Activated T-cell treated with anti-CD3 and anti-CD28 coated beads for 1 hour (primary cell): ENCODE measurements at places on chromosomes 16 and 17.

DNA sequence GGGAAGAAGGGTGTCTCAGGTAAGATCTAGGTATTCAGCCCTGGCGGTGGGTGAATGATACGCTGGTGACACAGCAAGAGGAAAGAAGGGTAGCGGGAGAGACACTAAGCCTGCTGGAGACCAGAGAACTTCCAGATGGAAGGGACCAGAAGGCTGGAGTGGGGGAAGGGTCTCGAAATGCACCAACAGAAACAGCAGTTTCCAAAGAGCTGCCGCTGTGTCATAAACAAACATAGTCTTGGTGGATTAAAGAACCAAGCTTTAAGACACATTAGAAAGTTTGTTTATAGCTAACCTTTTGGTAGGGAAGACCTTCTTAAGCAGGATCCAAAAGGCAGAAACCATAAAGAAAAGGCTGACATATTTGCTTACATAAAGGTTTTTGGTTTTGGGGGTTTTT is 20.9 kb downstream of the TRPV3 start:
- DNase-seq, result no peak

- DNase-seq, result no peak
Measured at GRCh38 chr16:11791144-11791828, 5.8 kb downstream of the ZC3H7A start.

DNA sequence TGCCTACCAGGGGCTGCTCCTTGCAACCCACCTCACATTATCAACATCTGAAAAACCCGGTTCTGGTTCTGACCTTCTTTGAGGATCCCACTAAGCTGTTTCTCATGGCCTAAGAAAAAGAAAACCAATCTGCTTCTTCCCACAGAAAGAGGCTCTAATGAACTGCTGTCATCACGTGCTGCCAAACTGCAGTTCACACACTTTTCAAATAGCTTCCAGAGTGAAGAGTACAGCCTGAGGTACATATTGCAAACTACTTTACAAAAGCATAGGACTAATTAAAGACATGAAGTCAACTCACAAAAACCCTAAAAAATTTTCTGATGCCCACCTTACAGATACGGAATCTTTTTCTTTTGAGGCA is 36.7 kb downstream of the SMG6 start:
- DNase-seq, result no peak

DNA sequence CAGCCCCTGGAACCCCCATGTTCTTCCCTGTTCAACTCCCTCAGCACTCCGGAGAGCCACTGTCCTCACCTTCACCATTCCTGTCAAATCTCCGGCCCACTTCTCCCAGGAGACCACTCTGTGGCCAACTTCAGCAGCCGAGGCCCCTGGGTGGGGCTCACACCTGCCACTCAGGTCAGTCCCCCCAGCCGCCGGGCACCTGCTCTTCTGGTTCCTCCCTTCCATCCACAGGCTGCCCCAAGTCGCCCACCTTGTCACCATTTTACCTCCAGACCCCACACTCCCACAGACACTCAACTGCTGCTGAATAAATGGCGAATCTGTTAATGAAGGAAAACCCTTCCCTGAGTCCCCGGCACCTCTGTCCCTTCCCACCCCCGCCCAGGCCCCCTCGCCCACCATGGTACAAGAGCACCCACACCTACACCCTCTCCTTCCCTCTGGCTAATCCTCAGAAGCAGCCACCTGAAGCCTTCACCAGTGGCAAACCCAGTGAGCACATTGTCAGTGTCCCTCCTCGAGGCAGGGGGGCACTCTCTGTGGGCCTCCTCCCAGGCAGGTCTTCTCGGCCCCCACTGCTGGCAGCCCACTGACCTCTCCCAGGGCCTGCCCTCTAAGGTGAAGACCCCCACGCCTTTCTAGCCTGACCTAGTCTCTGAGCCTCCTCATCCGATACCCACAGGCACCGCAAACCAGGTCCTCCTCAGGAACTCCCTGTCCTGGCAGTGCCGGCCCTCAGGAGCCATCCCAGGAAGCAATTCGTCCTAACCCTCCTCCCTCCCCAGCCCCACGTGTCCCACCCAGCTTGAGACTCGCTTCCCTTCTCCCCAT is 8.2 kb downstream of the CANT1 start:
- DNase-seq, result no peak

DNA sequence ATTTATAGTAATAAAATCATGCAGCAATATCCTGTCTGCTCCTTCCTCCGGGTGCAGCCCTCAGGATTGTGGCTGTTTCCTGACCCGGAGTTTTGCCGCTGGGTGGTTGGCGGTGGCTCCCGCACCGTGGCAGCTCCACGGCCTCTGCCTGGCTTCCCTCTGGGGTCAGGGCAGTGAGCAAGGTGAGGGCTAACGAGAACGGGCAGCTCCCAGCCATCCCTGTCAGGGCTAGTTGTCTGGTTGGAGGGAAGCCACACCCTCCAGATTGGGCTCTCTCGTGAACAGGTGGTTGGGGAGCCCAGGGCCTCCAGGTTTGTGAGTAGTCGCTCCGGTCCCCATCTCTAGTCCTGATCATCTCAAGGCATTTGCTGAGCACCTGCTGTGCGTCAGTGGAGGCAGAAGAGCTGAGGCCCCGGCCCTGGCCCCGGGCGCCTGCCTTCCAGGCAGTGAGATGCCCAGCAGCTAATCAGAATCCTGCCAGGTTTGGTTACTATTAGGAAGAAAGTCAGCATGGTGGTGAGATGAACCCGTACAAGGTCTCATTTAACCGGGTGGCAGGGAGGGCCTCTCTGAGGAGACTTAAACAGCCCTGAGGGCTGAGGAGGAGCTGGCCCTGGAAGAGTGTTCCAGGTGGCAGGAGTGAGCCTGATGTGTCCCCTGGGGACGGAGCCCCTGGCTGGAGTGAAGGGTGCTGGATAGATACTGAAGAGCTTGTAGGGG is 2.3 kb upstream of the NUDT16L1 start:
- no peak for DNase-seq

- DNase-seq, result no peak
Measured at GRCh38 chr17:8408371-8408770, 10.7 kb upstream of the RNF222 start.

GRCh38 chr16:58661199-58661830 is 23.3 kb downstream of the SLC38A7 start:
- no peak for DNase-seq

- no peak for DNase-seq
Measured at GRCh38 chr16:12067714-12068401, 91.3 kb downstream of the SNX29 start.

DNA sequence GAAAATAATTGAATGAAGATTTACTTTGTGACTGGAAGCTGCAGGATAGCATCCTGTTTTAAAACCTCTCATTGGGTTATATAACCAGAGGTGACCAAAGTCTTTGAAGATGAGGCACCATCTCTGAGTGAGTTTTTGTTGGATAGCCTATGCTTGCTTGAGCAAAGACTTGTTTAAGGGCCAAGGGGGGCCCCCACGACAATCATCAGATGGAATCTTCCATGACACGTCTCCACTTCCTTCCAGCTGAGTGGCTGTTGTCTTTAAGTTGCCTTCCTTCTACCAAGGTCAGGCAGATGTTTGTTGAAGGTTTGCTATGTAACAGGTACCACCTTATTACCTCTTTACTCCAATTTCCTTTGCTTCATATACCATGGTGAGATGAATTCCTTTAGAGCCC is 188.8 kb downstream of the PRKCA start:
- DNase-seq, result no peak

- no peak for DNase-seq
Measured at GRCh38 chr16:75250809-75251279, 580 bp downstream of the BCAR1 start.

DNA sequence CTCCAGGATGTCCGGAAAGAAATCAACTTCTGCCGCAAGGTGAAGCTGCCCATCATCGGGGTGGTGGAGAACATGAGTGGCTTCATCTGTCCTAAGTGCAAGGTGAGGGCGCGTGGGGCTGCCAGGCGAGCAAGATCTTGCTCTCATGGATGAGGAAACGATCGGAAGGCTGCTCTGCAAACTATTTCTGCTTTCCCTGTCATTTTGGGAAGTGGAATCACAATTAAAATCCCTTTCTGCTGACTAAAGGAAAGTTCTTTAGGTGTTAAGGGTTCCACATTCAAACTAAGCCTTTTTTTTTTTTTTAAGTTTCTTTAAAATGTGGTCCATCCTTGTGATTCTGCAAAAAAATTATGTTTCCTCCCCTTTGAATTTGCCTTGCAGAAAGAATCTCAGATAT is 17.7 kb downstream of the NUBP1 start:
- DNase-seq, result no peak

- DNase-seq, result no peak
Measured at GRCh38 chr17:74330446-74330845, 4.4 kb downstream of the KIF19 start.

GRCh38 chr16:15874745-15875314 is 13.6 kb downstream of the CEP20 start:
- DNase-seq, result no peak

DNA sequence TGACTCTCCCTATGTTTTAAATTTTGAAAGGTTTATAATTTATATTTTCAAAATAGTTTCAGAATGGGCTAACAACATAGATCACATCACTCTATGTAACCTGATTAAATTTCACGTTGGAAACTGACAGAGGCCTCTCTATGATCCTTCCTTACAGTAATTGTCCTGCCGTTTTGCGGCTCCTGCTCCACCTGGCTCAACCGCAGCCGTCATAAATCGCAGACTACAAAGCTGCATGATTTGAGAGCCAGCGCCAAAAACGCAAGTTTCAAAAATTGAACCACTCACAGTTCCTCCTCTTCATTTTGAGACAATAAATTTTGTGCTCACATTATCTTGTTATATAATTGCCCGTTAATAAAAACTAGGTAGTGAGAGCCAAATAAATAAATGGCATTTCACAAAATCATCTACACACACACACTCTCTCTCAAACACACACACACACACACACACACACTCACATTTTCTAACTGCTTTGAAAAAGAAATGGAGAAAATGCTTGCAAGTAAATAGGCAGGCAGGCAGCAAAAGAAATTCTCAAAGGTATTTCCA is 263.1 kb upstream of the PSMD7 start:
- DNase-seq, result no peak

DNA sequence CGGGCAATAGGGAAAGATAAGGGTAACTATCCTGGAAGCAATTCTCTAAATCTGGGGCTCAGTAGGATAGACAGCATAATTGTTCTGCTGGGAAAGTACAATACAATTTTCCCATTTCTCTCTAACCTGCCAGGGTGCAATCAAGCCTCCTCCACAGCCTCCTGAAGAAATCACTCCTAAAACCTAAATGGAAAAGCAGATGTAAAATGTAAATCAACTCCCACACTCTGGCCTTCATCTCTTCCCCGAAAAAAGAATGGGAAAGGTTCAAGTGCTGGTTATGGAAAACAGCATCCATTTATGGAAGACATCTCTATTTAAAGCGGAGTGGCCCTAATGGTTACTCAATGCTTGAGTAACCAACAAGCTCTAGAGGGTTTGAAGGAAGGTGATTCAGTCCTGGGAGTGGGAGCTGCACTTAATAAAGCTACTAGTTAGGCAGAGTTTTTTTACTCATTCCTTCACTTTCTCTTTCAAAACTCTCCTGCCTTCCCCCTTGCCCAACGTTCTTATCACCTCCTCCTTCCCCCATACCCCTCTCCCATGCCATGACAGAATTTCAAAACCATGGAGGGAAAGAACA is 5.1 kb downstream of the MMD start:
- no peak for DNase-seq

DNA sequence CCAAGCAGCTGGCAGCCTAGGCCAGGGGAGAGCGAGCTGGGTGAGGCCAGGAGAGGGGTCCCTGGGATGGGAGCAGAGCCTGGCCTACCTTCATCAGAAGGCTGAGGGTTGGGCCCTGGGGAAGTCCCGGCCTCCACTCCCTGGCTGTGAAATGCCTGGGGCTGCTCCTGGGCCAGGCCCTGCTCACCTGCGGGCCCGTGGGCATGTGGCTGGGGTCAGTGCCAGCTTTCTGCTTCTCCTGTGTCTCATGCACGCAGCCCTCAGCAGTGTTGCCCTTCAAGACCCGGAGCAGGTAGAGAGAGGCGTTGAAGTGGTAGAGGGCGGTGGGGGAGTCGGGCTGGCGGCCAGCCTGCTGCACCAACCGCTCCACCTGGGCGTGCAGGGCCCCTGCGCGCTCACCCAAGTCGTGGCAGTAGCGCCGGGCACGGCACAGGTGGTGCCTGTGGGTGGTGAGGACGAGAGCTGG is 12.4 kb downstream of the MYBBP1A start:
- no peak for DNase-seq

DNA sequence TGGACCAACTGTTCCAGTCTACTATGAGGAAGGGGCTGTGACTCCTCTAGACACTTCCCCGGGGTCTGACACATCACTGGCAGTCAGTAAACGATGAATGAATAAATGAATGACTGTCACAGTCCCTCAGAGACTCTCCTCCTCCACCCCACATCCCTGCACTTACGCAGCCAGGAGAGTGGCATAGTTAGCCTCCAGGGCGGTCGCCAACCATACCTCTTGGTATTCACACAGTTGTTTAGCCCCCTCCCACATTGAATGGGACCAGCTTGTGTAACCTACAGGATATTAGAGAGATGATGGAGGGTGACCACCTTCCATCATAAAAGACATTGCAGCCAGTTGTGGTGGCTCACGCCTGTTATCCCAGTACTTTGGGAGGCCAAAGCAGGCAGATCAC is 25.7 kb downstream of the UBALD1 start:
- DNase-seq, result no peak

GRCh38 chr17:75864448-75864871 is 9.3 kb upstream of the WBP2 start:
- DNase-seq, result no peak

GRCh38 chr17:57114085-57114673 is 29.1 kb downstream of the AKAP1 start:
- peak; percentile 65 for DNase-seq

DNA sequence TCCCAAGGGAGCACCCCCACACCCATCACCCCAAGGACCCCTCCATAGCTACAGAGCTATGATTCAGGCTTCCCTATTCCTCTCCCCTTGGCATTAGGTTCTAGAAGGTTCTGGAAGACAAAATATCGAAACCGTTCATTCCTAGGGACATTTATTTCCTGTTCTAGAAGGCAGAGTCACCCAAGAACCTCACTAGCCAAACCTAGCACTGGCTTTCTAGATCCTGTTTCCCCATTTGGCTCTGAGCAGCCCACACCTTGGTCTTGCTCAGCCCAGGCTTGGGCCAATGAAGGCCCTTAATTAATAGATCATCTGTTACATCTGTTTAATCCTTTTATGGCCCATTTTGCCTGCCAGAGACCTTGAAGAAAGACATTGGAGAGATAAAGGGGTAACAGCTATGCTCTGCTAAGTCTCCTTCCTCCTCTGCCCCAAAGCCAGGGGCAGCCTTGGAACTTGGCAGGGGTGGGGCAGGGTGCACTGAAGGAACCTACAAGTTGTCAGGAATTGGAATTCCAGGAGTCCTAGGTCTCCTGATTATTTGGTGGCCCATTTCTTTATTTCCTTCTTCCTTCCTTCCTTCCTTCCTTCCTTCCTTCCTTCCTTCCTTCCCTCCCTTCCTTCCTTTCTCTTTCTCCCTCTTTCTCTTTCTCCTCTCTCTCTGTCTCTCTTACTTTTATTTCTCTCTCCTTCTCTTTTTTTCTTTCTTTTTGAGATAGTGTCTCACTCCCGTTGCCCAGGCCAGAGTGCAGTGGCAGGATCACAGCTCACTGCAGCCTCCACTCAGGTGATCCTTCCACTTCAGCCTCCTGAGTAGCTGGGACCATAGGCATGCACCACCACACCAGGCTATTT is 8.7 kb upstream of the FZD2 start:
- no peak for DNase-seq
